ENCODE measurements at places on chromosomes 4 and X.

DNA sequence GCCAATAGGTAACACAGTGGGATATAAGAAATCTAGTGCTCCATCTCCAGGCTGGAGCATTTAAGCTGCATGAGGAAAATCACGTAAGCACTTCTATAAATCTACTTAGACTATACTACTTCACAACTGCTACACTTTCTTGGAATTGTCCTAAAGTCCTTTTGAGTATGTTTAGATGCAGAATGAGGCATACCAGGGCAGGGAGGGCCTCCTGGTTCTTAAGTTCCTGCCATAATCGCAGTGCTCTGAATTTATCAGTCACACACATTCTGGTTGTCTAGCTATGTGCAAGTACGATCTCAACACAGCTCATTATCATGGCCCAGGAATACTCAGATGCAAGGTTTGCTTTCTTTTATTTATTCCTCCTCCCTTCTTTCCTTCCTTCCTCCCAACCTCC is 130.3 kb downstream of the GUCY2F start:
- no peak for DNase-seq

DNA sequence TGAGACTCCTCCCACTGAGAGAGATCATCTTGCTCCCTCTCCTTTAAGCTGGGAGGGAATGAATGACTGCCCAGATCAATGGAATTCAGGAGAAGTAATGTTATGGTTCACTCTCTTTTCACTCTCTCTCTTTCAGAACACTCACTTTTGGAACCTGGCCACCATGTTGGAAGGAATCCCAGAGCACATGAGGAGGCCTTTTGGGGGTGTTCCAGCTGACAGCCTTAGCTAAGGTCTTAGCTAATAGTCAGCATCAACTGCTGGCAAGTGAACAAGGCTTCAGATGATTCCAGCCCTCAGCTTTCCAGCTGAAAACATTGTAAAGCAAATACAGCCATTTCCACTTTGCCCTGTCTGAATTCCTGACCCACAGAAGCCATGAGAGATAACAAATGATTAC is 124.0 kb upstream of the CLNK start:
- DNase-seq = no peak

DNA sequence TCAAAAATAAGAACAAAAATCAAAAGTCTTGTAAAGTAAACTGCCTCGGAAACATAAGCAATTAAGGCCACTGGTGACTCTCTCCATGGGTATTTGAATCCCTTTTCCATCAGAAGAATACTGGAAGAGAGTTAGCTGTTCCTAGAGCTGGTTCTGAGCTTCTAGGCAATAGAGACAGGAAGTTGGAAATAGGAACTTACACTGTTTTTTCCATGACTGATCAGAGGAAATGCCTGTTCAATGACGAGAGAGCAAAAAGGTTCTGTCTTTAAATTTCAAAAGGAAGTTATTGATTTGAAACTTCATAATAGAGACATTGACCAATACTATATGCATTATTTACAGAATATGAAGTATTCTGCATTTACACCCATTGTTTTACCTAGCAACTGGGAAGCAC is 503.5 kb upstream of the ARX start:
- DNase-seq = no peak

DNA sequence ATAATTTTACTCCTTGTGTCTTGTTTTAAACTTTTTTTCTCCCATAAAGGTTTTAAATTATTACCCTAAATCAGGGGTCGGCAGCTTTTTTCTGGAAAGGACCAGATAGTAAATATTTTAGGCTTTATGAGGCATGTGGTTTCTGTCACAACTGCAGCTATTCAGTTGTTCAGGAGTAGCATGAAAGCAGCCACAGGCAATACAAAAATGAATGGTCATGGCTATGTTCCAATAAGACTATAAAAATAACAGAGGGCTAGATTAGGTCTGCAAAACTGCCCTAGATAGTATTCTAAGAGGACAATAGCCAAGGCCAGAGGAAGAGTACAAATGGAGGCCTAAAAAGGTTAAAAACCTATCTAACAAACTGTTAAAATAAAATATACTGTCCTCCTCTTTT is 24.6 kb downstream of the HERC5 start:
- DNase-seq = no peak

DNA sequence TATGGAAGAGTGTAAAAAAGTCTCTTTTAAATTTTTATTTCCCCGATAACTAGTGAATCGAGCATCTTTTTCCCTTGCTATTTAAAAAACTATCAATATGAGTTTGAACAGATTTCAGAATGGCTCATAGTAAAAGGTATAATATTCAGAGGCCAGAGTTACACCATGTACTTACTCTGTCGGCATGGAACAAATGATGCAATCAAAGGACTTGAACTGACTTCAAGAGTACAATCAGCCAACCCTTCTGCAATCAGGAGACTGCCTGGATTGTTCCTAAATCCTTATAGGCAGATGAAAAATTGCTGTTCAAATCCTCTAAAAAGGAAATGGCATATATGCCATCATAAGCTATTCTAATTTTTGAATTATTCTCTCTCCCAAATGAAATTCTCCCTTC is 273.3 kb downstream of the SH2D1A start:
- DNase-seq = no peak

GRCh38 chr4:86451560-86452330 is 91.9 kb upstream of the MAPK10 start:
- no peak for DNase-seq

DNA sequence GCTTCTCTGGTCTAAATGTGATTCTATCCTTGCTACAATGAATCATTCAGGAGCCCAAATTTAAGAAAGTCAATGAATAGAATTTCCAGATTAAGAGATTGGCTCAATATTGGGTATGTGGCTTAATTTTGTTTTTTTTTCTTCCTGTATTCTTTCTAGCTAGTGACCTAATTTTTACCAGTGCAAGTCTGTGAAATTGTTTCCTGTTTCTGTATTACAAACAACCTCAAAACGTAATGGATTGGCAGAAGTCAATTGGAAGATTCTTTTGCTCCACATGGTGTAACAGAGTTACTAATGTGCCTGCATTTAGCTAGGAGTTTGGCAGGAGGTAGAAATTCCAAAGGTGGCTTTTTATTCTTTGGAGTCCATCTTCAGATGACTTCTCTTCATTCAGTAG is 17.6 kb downstream of the DYNLT3 start:
- no peak for DNase-seq

DNA sequence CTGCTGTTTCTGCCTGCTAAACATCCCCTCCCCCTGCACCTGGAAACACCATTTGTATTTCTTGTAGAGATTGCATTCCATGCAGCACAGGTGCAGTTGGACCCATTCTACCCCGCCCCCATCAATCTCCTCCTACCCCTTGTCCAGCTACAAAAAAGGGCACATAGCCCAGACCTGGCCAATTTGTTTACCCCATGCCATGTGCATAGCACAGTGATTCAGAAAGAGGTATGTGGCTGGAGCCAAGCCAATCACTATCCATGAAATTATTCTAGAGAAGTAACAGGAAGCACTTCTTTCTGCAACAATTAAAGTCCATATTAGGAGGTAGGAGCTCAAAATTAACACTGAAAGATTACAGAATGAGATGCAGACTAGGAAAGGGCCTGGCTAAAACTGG is 20.2 kb upstream of the TMEM184C start:
- peak; percentile 82 for DNase-seq

- no peak for DNase-seq
Observed at GRCh38 chr4:139112650-139113049, 64.4 kb downstream of the ELF2 start.

DNA sequence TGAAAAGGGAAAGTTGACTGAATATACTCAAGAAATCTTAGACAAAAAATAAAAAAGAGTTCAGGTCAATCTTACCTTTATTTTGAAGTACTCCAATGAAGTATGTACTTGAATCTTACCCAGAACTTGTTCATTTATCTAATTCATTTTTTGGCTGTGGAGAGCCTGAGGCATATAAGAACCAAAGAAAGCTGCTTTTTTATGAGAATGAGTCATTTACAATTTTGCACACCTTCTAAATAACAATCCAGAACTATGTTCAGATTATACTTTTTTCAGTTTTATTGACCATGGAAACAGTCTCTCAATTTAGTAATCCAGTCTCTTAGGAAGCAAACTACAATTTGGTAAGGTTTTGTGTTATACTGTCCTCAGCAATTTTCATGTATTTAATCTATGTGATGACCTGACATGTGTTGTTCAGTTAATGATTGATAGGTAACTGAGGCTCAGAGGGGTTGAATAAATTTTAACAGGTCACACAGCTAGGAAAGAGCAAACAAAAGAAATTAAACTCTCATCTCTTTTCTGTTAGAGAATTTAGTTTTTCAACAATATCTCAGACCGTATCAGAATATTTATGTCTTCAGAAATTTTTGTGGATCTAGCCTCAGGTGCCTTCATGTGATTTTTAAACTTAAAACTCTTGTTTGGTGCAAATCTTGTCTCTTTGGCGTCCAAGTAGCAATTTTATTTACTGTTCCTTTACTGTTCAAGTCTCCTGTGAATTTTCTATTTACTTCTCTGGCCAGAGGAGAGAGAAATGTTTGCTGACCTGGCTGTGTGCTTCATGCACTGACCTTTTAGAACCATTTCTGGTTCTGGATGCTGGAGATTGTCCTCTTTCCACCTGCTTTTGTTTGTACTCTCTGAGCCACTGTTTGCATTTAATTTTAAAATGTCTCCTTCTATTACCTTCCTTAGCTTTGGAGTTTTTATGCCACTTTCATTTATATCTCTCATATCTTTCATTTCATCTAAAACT is 1453.4 kb downstream of the STIM2 start:
- no peak for DNase-seq

GRCh38 chr4:25207997-25208396 is 25.8 kb upstream of the PI4K2B start:
- DNase-seq = no peak

- no peak for DNase-seq
Observed at GRCh38 chrX:13721819-13722519, 12.5 kb downstream of the TRAPPC2 start.

- no peak for DNase-seq
Observed at GRCh38 chrX:39862963-39863362, 234.8 kb downstream of the BCOR start.

DNA sequence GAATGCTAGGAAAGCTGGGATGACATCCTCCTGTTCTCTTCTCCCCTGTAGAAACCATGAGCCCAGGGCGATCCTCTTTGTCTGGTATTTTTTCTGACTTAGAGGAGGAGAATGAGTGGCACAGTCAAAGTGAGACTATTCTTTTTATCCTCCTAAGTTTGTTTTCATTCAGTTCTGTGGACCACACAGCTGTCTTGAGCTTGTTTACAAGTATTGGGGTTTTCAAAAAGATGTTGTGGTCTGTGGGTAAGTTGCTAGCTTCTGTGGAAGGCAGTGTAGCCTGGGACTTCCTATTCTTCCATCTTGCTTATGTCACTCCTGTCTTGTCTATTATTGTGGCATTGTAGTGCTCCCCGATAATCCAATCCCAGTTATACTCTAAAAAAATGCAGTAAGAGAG is 223.0 kb downstream of the PAPSS1 start:
- DNase-seq = no peak

- DNase-seq = no peak
Observed at GRCh38 chr4:184616633-184617551, 32.4 kb downstream of the CASP3 start.

GRCh38 chr4:159413306-159413943 is 310.5 kb downstream of the RAPGEF2 start:
- no peak for DNase-seq

- DNase-seq = no peak
Observed at GRCh38 chr4:54556587-54556986, 101.2 kb upstream of the KIT start.

DNA sequence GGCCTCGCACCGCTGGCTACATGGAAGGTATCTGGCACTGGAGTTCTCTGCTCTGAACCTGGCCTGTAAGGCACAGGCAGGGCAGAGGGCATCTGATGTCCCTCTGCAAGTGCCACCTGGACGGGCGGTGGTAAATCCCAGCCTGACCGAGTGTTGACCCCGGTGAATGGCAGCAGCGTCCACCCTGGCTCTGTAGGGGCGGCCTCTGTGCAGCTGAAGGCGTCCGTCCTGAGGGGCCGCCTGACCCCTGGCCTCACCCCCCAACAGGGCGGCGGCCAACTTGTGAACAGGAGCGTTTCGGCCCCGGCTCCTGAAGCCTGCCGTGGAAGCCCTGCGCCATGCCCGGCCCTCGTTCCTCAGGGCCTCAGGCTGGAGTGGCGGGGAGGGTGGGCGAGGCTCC is 51.4 kb downstream of the CPZ start:
- DNase-seq = no peak

DNA sequence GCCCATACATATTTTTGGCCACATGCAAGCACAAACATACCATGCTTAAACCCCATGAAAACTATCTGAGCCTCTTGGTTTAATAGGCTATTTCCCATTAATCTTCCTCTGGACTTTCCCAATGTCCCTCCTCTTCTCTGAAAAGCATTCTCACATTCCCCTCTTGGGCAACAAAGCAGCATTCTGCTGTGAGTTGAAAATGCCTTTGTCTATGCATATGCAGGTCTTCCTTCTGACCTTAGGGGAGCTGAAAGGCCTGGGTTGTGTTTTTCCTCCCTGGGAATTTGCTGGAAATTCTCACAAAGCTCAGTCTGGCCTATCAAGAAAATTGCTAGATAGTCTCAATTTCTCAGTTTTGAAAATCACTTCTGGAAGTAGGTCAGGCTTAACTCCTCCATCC is 4.2 kb downstream of the VSIG4 start:
- no peak for DNase-seq

- no peak for DNase-seq
Observed at GRCh38 chr4:143668930-143669552, 31.4 kb downstream of the FREM3 start.

DNA sequence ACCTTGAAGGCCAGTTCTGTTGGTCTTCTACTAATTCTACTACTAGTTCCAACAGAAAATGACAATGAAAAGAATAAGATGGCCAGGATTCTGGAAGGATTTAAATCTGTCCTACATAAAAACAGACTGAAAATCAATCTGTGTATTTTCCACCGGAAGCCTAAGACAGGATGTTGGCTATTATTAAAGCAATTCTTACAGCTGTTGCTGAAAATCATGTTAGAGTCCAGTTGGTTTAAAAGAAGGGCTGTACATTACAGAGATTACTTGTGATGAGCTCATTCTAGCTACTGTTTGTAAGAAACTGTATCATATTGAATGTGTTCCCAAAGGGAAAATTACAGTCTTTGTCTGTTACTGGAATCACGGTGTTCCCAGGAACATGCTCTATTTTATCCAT is 54.8 kb upstream of the MAGEB16 start:
- DNase-seq = no peak

GRCh38 chr4:25450491-25450901 is 73.4 kb downstream of the ANAPC4 start:
- no peak for DNase-seq

DNA sequence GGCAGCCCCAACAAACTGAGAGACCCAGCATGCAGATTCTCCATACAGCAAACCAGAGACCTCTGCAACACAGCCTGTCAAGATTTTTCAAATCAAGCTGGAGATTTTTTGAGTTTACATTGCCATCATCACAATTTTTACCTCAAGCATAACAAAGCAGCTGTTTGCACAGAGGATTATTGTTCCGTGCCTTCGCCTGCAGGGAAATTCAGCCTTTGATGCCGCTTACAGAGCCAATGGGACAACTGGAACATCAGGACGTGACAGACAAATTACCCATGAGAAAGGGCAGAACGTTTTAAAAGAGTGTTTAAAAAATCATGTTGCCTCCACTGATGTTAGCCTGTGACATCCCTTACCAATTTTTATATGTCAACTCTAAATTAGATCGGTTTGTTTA is 363.7 kb downstream of the FBXW7 start:
- no peak for DNase-seq

GRCh38 chr4:157012781-157013180 is 41.2 kb upstream of the PDGFC start:
- DNase-seq = peak; percentile 91
